ENCODE measurements at places on chromosomes 16 and 17. TPM values are rescaled to one million over a fixed set of nuclear protein-coding genes. Genes with fewer than 3 reads are reported as not detected.

- DNase-seq, result no peak
Measured at GRCh38 chr16:49826515-49826914, 29.4 kb downstream of the ZNF423 start.

GRCh38 chr16:28983644-28984043 is 1.2 kb upstream of the LAT start:
- no peak for DNase-seq

Gene ST6GALNAC1
- total RNA-seq, result 0.93 TPM

Gene SERPINF2
- 29.3 TPM for total RNA-seq

Gene PRAC1
- total RNA-seq, result not detected

Gene KRT15
- total RNA-seq, result not detected

All from mesenteric fat pad (tissue), 1 donor.